ENCODE measurements at places on chromosomes 1 and 21.

- no peak for DNase-seq
Measured at GRCh38 chr21:37219761-37220432, 47.2 kb downstream of the VPS26C start.

- DNase-seq = no peak
Measured at GRCh38 chr21:24289539-24289938, 1317.7 kb downstream of the MRPL39 start.

- no peak for DNase-seq
Measured at GRCh38 chr1:40306296-40306695, 10.8 kb downstream of the COL9A2 start.

DNA sequence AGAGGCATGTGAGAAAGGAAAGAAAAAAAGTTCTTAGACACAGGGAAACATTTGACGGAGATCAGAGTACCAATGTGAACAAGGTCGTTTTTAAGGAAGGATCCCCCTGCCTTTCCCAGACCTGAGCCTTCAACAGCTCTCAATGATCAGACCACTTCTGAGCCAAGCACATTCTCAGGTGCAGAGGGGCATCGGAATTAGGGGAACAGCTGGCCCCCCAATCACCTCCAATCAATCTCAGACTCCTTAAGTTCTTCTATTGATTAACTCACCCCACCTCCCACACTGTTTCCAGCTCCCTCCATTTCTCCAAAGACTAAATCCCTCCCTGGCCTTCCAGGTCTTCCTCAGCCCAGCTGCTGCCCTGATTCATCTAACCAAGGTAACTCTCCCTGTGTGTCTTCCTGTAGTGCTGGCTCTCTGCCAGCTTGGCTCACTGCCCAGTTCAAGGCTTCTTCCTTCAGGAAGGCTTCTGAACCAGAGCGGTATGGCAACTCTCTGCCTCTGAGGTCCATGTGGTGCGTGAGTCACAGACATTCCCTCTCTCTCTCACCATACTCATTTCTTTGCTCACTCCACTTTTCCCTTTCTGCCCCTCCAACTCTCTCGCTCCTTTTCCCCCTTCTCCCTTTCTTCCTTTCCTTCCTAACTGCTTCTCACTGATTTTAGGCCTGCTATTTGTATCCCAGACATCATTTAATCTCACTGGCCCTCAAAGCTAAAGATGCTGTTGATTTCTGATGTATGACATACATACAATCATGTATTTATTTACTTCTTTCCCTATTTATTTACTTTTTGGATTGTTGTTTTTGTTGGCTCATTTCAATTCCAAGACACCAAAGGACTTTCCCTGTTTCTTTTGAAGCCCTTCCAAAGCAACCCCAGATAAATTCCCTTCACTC, 18.1 kb downstream of the CFAP45 start:
- DNase-seq = no peak
